ENCODE measurements at places on chromosomes 5 and 9.

DNA sequence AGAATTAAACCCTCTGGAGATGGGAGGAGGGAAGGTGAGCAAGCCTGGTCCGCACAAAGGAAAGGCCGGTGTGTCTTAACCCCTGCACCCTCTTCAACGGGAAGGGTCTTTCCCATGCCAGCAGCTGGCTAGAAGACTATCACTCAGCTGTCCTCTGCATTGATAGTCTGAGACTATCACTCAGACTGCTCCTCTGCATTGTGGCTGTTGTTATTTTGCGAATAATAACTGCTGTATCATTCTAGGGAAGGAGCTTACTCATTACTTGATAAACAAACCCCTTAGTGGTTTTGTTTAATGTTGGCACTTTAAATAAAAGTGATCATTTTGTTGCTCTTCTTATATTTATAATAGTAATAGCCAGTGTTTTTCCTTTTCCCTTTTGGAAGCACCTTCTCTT, 8.1 kb downstream of the TRIP13 start:
- DNase-seq: no peak

DNA sequence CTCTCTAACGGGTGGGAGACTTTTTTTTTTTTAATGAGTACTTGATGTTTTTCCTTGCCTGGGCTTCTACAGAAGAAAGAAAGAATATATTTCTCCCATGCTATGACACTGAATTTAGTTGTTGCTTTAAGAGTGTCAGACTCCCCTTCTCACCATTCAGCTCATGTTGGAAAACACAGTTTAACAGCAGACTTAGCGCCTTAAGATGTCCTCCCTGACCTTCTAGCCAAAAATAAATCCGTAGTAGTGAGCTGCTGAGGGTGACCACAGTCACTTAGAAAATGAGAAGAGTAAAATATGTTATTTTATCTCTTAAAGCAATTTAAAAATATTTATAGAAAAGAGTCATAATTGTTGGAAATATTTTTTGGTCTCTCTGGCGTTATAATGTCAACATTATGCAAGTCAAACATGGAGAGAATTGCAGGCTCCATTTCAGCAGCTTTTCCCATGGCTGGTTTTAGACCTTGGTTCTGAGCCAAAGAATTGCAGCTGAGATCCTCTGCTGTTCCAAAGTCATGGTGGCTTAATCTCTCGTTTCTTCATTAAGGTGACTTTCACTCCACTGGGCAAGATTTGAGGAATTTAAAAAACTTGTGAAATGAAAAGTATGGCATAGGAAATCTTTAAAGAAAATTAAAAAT, 143.5 kb downstream of the GHR start:
- DNase-seq: no peak

DNA sequence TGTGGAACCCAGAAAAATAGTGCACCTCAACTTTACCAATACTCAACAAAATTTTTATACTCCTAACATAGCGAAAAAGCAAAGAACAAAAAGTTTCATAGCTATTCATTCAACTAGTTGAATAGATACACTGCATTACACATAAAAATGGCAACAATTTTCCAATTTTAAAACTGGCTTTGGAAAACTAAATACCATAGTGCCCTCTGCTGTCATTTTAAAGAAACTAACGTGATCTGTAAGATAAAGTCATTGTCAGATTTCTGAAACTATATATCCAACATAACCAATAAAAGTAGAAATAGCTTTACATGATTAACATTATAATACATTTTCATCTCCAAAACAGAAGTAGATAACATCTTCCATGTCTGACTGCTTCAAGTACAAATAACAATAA, 31.6 kb downstream of the DTWD2 start:
- no peak for DNase-seq

DNA sequence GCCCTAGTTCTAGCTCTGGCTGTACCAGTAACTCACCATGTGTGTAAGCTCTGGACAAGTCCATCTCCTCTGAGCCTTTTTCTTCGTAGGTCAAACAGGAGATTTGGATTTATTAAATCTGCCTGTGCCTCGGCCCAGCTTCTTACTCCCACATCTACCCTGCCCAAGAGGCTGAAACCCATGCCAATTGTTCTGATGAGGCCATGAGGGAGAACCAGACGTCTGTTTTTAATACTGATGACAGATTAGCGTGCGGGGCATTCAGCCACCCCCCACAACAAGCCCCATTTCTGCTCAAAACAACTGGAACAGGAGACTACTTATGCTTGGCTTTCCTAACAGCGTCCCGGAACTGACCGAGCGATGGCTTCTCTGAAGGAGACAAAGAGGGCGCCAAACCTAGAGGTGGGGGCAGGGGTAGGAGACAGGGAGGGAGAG, 81.2 kb upstream of the TRIM32 start:
- no peak for DNase-seq

GRCh38 chr5:32753765-32754164, 42.6 kb downstream of the NPR3 start:
- no peak for DNase-seq

DNA sequence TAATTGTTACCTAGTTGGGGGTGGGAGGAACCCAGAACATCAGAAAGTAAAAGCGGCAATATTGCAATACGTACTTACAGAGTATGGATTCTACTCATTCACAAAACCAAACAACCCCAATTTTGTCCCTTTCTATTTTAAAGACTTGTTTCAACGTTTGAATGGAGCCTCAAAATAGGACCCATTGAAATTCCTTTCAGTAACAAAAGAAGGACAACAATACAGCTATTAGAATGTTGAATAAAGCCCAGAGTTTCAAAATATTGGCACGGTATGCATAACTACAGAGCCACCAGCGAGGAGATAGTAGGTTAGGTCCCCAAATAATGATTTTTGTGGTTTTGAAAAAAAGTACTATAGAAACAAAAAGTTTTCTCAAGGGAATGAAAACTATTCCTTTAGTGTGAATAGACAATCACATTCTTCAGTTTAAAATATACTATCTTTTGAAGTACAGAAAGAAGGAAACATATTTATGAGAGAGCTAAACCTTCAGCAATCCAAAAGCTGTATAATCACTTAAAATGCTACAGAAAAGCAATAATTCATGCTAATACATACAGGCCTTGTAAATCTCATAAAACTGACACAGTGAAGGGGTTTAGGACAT, 235.5 kb downstream of the RFX3 start:
- no peak for DNase-seq

DNA sequence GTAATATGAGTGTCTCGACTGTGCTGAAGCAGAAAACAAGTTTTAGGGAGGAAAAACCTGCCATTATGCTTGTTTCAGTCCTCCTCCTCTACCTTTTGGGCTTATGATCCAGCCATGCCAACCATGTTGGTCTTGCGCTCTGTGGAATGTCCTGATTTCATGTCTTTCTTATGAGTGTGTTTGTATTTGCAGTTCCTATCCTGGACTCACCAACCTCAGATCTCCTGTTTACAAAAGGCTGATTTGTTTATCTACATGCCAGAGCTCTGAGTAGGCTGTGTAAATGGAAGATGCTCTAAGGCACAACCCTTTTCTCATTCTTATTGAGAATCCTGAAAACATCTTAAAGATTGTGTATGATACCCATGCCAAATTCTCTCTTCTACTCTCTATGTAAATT, 138.6 kb downstream of the ARHGEF28 start:
- DNase-seq: peak; percentile 64

DNA sequence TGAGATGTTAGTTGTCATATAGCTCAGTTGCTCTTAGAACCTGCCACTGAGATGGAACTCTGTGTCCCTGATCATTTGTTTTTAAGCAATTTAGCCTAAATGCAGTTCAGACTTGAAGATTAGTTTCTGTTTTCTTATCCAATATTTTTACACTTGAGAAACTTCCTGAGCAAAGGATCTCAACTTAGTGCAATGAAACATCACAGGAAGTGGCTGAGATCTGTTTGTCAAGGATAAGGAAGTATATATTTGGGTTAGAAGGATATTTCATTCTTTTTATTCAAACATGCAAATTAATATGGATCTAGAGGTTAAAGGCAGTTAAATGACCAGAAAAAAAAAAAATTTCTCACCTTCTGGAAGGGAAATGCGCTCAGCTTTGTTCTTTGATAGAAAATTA, 19.7 kb upstream of the F2R start:
- no peak for DNase-seq

GRCh38 chr5:1553539-1554409, 30.0 kb upstream of the LPCAT1 start:
- DNase-seq: no peak

GRCh38 chr9:104301755-104302154, 202.3 kb upstream of the OR13F1 start:
- no peak for DNase-seq

- no peak for DNase-seq
Measured at GRCh38 chr5:83434946-83435345, 36.6 kb upstream of the VCAN start.

DNA sequence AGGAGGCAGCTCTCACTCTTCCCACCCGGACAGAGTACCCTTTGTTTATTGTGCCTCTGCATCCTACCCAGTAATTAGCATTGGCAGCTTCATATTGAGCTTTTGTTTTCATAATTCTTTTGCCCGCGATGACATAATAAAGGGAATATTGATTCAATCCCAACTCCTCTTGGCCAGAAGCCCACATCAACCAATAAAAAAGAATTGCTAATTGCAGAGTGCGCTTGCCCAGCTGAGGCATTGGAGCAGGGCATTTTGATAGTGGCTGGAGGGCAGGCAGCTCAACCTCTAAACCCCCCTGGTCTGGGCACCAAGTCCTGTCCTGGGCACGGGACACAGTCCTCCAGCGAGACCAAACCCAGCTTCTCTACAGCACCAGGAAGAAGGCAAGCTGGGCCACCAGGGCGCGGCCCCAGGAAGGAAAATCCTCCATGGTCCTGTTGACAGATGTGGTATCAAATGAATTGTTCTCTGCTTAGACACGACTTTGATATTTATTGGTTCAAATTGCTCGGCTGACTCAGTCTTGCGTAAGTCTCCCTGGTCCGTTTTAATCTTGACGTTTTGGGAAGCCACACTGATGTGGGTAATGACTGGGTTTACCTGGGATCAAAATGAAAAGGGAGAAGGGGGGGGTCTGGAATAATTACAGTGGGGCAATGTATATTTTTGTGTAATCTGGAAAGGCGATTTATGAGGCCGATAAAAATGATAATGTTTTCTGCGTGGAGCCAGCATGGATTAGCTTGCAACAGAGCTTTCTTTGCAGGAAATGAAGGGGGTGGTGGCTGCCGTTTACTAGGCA, 220.7 kb upstream of the MSX2 start:
- no peak for DNase-seq

DNA sequence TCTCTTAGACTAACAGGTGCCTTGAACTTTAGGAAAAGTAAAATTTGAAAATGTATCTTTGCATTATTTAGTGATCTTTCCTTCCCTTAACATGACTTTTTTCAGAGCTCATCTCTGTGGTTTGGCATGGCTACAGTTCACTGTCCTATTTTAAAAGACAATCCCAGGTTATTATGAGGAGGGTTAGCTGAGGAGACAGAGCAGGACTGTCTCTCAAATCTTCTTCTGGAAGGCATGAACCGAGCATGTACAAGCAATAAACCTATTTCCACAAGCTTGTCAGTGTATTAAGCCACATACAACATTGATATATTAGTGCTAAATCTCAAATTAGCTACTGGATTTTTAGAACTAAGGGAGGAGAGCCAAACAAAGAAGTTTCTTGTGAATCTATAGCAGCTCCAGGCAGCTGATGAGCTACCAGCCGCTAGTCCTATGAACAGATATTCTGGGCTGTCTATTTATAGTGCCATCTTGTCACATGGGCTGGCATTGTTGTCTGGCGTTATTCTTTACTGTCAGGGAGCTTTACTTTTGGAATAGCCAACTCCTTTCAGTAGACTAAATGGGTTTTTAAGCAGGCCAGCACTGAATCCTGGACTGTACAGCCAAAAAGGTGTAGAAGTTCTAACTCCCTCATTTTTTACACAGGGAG, 171.2 kb upstream of the ACTBL2 start:
- DNase-seq: no peak

- DNase-seq: no peak
Measured at GRCh38 chr5:147555176-147555575, 45.3 kb upstream of the DPYSL3 start.

GRCh38 chr9:114140850-114141249, 14.5 kb upstream of the COL27A1 start:
- DNase-seq: no peak

- no peak for DNase-seq
Measured at GRCh38 chr5:6545036-6545693, 87.7 kb downstream of the NSUN2 start.

DNA sequence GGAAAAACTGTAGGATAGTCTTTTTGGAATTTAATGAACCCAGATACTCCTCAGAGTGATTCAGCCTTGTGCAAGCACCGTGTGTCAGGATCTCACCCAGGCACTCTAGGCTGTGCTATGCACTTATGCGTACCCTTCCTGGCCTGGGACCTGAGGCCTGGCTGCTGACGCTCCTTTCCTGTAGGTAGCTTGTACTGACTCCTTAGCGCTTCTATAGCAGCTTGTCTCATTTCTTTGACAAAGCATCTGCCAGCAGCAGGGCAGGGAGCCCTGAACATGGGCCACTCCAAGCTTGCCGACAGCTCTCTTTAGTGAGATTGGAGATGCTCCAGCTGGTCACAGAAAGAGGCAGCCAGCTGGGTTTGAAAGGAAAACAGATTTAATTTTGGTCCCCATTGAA, 147.3 kb downstream of the SGCD start:
- no peak for DNase-seq

DNA sequence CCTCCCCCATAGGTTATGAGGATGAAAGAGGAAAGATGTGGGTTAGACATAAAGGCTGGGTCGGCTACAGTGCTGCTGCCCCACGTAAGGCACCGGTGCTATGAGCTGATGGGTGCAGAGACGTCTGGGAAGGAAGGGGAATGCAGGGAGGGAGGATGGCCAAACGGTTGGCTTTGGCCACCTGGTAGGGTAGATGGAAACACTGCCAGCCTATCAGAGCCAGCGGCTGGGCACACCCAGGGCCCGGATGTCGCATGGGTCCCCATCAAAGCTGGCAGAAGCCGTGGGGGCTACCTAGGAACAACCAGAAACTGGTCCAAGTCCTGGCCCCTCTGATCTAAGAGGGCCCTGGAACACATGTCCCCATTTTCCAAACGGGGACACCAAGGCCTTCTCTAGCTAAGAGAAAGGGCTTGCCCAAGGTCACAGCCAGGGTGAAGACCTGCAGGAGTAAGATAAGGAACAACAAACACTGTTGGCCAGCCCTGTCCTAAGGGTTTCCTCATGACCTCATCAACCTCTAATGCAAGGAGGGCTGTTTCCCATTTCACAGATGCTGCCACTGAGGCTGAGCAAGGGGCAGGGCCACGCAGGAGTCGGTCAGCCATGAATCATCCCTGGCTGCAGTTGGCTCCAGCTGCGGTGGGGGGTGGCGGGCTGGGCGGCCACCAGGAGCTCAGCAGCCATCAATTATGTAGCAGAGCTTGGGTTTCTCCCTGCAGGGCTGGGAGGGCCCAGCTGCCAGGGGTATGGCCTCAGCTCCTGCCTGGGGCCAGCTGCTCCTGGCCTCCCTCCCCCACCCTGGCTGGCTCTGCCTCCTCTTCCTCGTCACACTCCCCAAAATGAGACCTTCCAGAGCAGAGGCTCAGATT, 4.9 kb downstream of the SH3GLB2 start:
- no peak for DNase-seq
